Pulmonary artery endothelial cell (primary cell): ENCODE measurements at places on chromosomes 7 and 10. TPM values are rescaled to one million over a fixed set of nuclear protein-coding genes. Genes with fewer than 3 reads are reported as not detected.
A peak's percentile ranks its signal among the peaks of the same experiment; 100 is the strongest.

GRCh38 chr7:123941391-123942180 is 16.5 kb downstream of the SPAM1 start:
- no peak for DNase-seq

DNA sequence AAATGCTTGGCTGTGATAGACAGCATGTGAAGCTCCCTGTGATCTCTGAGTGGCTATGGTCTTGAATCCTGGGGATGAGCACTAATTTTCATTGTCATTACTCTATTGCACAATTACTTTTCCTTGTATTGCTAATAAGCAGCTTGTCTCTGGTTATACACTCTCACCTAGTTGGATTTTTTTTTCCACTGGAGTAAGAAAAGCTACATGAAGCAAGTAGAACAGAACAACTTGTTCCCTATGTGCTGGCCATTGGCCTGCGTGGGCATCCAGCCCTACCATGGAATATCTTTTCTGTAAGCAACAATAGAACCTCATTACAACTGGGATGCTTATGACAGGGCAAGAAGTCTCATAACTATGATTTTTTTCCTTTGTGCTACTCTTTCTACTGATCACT is 807.4 kb downstream of the TNS3 start:
- no peak for DNase-seq

DNA sequence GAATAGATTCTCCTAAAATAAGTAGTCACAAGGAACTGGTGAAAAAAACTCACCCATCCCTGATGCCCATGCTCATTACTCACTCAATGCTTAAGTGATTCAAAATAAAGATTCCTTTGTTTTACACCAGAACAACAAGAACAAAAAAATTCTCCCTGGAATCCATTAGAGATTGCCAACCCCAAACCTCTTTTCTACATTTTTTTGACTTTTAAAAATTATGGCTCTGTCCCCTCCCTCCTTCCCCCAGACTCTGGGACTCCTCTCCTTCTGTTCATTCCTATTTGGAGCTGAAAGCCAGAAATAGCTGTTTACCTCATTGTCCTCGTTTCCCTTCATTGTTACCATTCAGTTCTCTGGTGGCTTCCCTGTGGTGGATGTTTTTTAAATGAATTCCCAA is 63.2 kb upstream of the FHIP2A start:
- peak; percentile 19 for DNase-seq

- DNase-seq = no peak
Measured at GRCh38 chr7:144818511-144818910, 17.3 kb downstream of the TPK1 start.

DNA sequence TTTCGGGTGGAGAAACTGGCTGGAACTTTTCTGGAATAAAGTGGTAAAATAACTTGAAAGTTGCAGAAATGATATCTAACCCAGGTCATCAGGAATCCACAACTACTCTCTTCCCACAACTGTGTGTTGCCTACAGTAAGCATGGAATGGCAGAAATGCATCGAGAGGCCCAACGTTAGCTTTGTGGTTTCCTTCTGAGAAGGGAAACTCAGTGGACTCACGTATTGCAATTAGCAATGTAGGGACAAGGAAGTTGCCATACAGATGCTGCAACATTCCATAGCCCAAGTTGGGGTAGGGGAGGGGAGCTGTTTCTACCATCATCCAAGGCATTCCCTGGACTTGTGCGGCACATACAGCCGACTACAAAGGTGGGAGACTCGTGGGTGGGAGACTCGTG is 1.9 kb downstream of the PON1 start:
- no peak for DNase-seq

DNA sequence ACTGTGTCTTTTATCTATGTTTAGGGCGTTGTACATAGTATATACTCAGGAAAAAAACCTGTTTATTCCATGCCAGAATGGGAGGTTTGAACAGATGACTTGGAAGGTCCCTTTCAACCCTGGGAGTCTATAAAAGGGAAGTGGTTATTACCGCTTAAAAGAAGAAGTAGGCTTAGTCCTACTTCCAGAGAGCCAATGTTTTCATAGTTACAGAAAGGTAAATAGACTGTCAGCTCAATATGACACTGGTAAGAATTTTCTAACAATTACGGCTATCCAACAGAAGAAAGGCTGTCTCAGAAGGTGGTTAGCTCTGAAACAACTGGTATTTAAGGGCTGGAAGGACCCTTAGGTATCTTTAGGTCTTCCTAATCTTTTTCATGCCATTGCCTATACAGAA is 1.1 kb upstream of the TFAM start:
- no peak for DNase-seq

DNA sequence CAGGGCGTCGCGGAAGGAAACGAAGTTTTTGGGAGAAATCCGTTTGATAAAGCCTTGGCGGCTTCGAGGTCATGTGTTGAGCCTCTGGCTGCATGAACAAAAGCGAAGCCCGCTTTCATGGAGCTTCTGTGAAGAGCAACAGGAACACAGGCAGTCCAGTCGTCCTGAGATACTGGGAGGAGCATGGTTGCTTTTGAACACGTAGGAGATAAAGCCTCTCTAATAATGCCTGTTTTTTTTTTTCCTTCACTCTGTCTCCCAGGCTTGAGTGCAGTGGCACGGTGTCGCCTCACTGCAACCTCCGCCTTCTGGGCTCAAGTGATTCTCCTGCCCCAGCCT is 473 bp upstream of the ZNF32 start:
- no peak for DNase-seq

DNA sequence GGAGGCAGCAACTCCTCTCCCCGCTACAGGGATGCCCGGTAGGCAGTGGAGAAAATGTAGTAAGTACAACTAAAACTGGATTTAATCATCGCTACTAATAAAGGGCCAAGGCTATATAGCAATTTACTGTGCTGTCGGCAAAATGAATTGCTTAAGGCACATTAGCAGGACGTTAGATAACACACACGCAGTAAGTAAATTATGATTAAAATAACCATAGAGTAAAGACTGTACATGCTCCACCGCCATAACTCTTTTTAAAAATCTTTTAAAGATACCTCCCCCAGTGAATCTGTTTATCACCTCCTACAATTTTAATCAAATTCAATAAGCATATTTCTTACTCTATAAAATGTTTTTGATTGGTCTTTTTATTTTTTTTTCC is 371.4 kb upstream of the MGMT start:
- no peak for DNase-seq

DNA sequence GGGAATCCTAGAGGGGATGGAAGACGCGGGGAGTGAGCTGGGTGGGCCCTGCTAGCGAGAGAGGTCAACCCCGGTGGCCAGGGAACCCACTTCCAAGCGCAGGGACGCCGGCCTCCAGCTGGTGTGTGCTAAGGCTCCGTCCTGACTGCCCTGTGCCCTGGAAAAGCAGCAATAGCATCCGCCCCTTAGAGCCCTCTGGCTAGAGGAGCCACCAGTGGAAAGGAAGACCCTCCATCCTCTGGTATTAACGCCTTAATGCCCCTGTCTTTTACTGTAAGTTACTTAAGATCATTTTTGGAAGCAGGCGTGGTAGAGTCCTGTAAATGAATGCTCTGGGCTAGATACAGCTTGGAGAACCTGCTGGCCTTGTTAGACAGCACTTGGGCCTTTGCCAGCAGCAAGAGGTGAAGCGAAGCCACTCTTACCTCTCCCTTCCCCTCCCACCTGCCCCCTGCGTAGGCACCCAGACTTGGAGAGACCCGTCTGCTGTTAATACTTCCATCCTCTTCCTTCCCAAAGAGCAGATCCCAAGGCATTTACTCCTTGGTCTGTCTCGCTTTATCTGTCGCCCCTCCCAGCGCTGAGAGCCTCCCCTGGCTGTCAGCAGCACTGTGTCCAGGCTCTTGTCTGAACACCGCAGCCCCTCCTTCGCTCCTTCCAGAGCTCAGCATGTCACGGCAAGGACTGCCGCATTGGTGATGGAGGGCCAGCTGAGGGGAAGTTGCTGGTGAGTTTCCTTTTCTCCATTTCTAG is 4.6 kb downstream of the REPIN1 start:
- DNase-seq = no peak

DNA sequence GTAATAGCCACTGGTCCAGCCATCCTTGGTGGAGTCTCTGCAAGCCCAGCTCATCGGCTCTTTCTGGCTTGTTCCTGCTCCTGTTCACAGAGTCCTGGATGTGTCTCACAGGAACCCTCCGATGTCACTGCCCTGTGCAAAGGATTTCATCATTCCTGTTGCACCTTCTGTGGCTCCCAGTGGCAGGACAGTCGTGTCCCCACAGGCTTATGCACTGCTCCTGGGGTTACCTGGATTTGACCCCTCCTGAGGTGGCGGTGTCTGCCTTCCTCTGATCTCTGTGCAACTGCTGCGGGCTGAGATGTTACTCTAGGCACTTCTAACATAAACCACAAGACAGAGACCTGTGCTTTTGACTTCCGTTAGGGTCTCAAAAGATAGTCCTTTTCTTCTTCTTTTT is 30.6 kb downstream of the APBB1IP start:
- no peak for DNase-seq

DNA sequence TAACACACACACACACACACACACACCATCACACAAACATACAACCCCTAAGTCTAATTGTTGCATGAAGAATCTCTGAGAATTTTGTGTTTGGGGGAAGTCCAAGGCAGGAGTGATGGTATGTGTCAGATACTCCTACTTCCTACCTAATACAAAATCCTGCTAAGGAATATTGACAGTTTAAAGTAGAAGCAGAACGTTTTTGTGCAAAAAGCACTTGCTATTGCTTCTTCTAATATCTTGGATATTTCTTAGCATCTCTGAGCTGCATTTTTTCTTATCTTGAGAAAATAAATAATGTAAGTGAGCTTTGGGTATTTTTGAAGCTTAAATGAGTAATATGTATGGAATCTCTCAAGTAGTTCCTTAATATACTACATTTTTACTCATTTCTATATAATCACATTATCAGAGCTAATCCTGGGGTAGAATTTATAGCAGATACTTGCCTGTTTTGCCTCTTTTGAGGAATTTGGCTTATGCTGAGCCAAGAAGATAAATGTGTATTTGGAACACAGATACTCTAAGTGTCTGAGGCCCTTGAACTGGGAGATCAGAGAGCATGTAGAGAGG is 212.3 kb downstream of the DKK1 start:
- no peak for DNase-seq

DNA sequence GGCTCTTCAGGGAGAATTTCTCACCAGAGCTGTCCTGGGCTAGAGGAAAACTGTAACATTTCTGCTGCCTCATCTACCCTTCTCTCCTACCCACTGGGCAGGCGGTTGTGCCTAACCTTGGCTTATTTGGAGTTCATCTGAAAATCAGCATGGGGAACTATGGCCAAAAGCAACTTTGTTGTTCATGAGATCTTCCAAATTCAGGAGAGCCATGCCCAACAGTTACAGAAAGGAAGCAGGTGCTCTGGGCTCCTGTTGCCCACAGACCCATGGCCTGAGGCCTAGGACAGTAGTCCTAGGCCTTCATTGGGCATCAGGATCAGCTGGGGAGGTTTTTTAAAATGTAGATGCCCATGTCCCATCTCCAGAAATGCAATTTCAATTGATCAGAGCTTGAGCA is 85.2 kb downstream of the GRID1 start:
- DNase-seq = no peak

- DNase-seq = no peak
Measured at GRCh38 chr7:147516391-147516790, 1074.2 kb upstream of the C7orf33 start.

DNA sequence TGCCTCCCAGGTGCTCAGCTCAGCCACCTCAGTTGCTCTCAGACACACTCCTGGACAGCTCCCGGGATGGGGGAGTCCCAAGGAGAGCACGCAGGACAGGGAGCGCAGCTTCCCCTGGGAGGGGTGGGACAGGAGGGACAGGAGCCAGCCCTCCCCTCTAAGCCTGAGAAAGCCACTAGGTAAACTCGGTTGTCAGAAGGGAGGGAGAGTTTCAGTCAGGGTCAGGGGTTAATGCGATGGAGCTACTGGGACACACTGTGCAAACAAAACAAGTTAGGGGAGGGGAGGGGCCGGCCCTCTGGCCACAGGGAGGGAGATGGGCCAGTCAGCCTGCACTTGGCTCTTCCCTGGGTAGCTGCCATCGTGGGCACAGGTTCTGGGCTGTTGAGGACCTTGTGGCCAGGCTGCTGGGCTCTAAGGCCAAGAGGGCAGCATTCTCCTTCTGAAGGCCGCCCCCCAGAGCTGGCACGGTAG is 31.1 kb downstream of the KAZALD1 start:
- DNase-seq = no peak

GRCh38 chr7:70583965-70584883 is 547.7 kb upstream of the GALNT17 start:
- no peak for DNase-seq

DNA sequence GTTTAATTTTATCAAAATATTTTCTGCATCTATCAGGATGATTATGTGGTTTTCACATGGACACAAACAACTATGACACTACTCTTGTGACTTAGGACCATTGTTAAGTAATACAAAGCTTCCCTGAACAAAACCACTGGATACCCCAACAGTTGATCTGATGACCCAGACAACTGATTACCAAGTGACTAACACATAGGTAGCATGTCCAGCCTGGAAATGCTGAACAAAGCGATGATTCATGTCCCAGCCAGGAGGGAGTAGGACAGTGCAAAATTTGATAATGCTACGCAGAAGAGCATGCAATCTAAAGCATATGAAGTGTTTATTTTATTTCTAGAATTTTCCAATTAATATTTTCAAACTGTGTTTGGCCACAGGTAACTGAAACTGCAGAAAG is 8.9 kb upstream of the PNLIP start:
- no peak for DNase-seq

- no peak for DNase-seq
Measured at GRCh38 chr10:88129013-88129412, 265.6 kb downstream of the PTEN start.

GRCh38 chr7:54712820-54713219 is 46.2 kb downstream of the SEC61G start:
- no peak for DNase-seq

DNA sequence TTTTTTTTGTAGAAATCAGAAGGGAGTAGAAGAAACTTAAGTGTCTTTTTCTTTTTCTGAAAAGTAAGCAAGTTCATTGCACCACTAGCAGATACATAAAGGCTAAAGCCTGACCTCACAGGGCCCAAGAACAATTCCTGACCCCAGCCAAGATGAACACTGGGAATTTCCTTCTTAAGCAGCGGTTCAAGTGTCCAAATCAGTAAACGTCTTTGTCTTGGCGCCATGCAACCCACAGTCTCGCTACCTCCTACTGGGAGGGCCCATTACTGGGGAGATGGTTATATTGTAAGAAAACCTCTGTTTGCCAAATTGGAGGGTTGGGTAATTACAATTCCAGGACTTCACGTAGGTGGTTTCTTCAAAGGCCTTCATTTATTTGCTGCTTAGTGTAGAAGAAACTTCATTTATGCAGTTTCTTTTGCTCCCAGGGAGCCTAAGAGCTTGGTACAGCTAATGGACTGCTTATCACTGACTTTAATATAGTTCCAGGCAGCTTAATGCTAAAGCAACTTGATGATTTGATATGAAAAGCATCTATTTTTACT is 58.3 kb upstream of the ADRB1 start:
- DNase-seq = no peak

The KIN gene
- 5.7 and 5.9 TPM in 2 replicates for total RNA-seq

The EN2 gene
- 0.04 TPM in 1 of 2 replicates, not detected in the other for total RNA-seq

The CYP2E1 gene
- total RNA-seq = 0.13 TPM in 1 of 2 replicates, not detected in the other

The TMEM213 gene
- not detected in 2 replicates for total RNA-seq

The SORCS1 gene
- total RNA-seq = not detected in 2 replicates

The PIP gene
- total RNA-seq = not detected in 2 replicates

The ZCWPW1 gene
- 0.42 and 0.53 TPM in 2 replicates for total RNA-seq
